ENCODE measurements at places on chromosomes 12 and 14.

DNA sequence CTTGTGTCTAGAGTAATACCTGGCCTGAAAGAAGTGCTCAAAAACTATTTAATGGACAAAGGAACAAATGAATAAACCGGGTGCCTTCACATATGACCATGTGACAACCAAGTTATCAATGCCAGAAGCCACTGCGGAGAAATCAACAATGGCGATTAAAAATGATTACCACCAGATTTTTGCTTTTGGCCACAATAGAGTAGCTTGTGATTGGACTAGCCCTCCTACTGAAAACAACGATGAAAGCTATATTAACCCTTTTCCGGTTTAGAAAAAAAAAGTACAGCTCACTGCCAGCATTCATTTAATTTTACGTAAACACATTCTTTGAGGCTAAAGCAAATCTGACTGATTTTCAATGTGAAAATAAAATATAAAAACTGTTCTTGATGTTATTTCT lies 41.6 kb upstream of the TTC7B start:
- no peak for DNase-seq

DNA sequence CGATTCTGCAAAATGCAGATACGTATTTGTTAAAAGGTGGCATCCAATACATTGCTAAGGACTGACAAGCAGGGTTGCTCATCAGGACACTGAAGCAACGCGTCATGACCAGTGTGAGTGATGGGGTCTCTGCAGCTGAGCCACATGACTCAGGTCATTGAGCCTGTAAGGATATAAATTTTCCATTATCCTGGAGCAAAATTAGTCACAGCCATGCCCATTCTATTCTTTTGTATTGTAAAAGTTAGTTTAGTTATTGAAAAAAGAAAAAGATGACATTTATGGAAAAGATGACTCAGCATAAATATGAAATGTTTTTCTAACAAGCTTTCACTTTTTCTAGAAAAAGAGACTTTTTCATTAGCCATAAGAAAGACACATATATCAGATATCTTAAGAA lies 268.0 kb upstream of the TMEM132C start:
- DNase-seq = peak; percentile 75

GRCh38 chr14:74891870-74892269 lies 10.2 kb downstream of the DLST start:
- no peak for DNase-seq

- no peak for DNase-seq
Measured at GRCh38 chr14:78316786-78317185, 146.6 kb downstream of the NRXN3 start.

DNA sequence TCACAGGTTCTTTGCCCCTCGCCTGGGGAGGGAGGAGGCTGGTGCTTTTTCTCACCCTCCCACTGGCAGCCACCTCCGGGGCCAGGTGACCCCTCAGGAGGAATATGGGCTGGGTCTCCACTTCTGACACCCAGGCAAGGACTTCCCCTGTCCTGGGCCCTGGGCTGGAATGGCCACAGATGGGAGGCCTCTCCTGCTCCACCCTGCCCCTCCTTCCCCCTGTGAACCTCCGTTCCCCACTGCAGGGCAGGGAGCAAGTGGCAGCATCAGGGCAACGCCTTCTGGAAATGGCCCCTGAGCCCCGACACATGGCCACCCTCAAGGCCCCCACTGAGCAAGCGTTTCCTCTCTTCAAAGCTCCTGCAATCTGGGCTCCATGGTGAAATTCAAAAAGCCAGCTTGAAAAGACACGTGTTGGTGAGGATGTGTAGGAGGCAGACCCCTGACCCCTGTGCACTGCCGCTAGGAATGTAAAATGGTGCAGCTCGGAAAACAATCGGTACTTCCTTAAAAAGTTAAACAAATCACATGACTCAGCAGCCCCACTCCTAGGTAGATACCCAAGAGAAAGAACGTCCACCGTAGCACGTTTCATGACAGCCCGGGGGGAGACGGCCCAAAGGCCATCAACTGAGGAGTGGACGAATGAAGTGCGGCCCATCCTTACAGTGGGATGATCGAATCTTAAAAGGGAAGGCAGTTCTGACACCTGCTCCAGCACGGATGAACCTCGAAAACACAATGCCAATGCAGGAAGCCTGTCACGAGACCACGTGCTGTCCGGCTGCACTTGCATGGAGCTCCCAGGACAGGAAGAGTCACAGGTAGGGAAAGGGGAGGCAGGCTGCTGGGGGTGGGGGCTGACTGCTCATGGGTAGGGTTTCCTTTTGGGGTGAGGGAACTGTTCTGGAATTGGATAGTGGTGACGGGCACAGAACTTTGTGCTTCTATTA lies 11.5 kb downstream of the XRCC3 start:
- no peak for DNase-seq

GRCh38 chr12:85424581-85425348 lies 144.7 kb downstream of the ALX1 start:
- DNase-seq = peak; percentile 12

DNA sequence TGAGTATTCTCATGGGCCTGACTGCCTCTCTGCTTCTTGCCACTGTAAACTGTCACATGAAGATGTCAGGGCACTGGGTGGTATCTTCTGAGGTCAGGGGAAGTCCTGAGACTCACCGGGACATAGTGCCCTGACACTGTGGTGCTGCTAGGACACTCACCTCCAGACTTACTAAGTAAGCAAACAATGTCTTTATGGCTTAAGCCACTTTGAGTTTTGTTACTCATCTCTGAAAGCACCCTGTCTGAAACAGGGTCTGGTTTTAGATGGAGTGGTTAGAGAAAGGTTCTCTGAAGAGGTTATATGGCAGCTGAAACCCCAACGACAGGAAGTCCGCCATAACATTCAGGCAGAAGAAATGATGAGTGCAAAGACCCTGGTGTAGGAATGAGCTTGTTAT lies 22.7 kb downstream of the GPR19 start:
- DNase-seq = no peak

DNA sequence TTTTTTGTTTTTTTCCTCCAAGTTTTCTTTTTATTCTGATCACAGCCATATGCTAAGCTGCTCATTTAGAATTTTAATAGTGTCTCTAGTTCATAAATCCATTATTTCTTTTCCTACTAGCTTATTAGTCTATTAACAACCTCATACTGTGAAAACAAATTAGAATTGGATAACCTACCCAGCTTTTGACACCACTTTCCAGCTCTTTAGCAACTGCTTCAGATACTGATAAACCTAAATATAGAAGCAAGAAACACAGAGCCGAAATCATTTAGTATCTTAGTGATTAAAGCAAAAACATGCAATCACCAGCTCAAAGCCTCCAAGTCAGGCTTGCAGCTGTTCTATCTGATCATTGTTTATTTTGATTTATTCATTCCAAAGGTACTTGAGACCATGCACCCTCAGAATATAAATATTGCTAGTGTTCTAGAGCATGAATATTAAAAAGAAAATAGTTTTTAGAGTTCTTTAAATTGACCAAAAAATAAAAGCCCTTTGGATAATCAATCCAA lies 121.5 kb downstream of the STXBP6 start:
- DNase-seq = no peak

- DNase-seq = peak; percentile 83
Measured at GRCh38 chr14:90382491-90383125, 14.2 kb upstream of the CALM1 start.

- no peak for DNase-seq
Measured at GRCh38 chr12:123251403-123252076, 18.3 kb downstream of the MTRFR start.

GRCh38 chr12:94615260-94616181 lies 34.8 kb downstream of the TMCC3 start:
- no peak for DNase-seq

DNA sequence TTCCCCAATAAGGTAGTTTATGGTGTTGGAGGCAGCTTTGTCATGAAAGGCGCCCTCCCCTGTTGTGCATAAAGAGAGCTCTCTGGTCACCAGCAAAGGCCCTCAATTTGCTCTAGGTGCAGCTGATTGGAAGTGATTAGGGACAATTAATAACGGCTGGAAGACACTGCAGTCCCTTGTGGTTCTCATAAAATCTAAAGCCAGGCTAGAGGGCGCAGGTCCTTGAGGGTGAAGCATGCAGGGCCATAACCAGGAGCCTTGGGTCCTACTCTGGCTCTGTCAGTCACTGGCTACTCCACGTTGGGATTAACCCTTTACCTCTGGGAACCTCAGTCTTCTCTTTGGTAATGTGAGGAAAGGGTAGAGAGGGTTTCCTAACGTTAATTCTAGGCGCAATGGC lies 1.9 kb downstream of the DAAM1 start:
- DNase-seq = no peak

GRCh38 chr12:81294325-81295190 lies 216.7 kb downstream of the ACSS3 start:
- peak; percentile 67 for DNase-seq

DNA sequence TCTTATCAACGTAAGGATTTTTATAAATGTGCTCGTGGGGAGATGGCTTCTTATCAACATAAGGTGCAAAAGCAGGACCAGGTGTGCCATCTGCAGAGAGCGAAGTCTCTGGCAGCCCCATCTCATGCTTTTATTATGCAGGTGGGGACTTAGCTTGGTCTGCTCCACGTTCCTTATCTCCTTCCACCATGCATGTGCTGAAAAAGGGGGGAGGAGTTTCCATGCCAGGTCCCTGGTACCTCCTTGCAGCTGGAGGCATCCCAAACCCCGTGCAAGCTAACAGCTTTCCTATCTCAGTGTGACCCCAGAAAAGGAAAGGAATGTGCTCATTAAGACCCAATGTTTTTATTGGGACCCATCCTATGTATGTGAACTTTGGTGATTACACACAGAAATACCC lies 608.5 kb downstream of the TMEM121 start:
- no peak for DNase-seq

- DNase-seq = no peak
Measured at GRCh38 chr12:130222519-130223218, 60.4 kb downstream of the FZD10 start.

DNA sequence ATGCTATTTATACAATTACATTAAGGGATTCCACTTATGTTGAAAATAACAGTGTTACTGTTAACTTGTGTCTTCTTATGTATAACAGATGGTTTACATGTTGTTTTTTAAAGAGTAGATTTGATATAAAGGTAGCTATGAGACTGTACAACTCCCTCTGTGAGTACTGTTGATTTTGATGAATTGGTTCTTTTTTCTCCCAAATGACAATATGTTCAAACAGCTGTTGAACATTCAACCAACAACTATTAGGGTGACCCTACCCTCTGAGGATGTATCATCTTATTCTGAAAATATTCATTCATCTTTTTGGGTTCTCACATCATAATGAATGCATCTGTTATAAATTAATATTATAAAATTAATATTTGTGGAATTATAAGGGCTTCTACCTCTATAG lies 456.9 kb upstream of the MGAT4C start:
- no peak for DNase-seq

GRCh38 chr12:6330192-6330591 lies 11.7 kb downstream of the TNFRSF1A start:
- DNase-seq = no peak

DNA sequence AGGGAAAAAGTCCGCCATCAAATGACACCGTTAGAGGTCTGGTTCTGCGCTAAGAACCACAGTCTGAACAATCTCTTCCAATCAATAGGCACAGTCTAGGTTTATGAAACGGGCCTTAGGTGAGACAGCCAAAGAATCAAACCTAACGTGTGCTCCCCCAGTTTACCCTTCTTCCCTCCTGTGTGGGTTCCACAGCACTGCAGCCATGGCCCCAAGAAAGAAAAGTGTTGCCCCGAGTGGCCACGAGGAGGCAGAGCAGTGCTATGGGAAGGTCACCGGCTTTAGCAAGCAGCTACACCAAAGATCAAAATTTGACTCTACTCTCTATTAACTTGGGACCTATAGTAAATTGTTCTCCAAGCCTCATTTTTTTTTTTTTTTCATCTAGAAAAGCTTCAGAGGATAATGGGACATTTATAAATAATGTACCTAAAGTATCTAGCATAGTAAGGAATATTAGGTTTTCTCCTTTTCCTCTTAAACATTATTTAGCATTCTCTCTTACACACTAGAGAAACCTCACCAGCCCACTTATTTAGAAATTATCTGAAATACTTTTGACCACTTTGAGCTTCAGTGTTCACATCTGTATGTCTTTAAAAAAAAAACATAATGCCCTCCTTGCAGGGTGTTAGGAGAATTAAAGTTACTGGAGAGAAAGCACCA lies 70.2 kb upstream of the GPHB5 start:
- DNase-seq = peak; percentile 38

GRCh38 chr12:57434517-57435223 lies at the start of gene INHBC:
INHBC (plus strand) TSS chr12:57434784; CDS start chr12:57434887, 103 bp downstream.
- no peak for DNase-seq

- peak; percentile 76 for DNase-seq
Measured at GRCh38 chr12:52976574-52977071, 27.7 kb downstream of the KRT18 start.

DNA sequence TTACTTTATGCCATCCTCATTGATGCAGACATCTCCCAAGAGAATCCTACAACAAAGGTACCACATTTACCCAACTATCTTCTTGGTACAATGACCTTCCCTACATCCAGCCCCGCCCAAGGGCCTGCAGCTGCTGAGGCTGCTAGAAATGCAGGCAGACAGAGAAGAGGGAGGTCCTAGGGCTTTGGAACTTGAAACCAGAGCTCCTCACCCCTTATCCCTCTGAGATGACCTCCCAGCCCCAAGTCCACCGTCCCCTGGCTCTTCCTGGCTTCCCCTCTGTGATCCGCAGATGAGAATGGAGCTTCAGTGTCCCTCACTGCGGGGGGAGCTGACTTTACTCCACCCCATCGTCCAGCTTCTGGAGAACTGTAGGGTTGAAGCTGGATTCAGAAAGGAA lies 1.6 kb upstream of the TNFRSF1A start:
- no peak for DNase-seq

- no peak for DNase-seq
Measured at GRCh38 chr12:92604786-92605185, 98.0 kb upstream of the PLEKHG7 start.

- peak; percentile 26 for DNase-seq
Measured at GRCh38 chr12:109919456-109919855, 19.4 kb downstream of the TCHP start.

DNA sequence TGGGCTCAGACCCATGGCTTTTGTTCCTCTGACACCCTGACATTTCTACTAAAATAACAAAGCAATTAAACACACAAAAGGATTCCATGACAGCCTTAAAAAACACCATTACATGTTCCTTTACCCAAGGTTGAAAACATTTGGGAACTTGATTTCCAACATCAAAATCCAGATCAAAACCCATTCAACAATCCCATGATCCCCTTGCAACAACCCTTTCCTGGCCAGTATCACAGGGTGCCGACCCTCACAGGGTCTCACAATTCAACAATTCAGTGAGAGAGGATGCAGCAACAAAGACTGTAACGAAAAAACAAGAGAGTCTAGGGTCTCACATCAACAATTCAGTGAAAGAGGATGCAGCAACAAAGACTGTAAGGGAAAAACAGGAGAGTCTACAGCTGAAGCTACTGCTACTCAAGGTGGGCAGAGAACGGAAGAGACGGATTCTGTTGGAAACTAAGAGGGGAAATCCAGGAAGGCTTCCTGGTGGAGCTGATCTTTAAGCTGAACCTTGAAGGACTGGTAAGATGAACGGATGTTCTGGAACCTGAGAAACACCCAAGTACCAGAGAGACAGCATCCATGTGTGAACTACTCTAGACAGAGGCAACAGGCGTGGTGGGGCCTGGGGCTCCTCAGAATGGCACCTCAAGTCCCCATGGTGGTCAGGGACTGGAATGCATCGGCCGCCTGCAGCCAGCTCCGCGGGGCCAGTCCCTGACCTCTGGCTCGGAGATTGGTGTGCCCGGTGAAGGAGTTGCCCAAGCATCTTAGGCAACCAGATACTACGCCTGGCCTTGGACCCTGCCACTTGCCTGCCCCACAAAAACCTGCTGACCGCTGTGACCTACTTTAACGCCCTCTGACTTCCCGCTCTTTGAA lies 22.7 kb upstream of the ZFP36L1 start:
- DNase-seq = no peak

Measured in fibroblast of skin of abdomen (primary cell).